ENCODE measurements at places on chromosomes 3 and 15.

- DNase-seq: no peak
Measured at GRCh38 chr15:68852461-68852860, 31.8 kb upstream of the ANP32A start.

GRCh38 chr15:43889042-43889441 lies 62.2 kb downstream of the WDR76 start:
- no peak for DNase-seq

DNA sequence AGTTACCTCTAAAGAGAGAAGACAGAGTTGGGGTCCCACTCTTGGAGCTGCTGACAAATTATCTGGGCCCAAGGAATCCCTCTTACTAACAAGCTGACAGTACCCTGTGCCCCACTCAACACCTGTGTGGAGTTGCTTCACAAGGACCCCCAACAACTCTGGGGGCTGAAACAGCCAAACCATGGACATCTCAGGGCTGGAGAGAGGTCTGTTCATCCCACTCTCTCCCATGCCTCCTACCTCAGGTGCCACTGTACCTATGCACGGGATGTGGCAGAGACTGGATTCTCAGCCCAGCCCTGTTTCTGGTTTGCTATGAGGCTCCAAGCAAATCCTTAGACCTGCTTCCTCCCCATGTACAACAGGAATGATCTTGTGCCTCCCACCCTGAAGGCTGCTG lies 101.7 kb downstream of the ETFA start:
- no peak for DNase-seq

DNA sequence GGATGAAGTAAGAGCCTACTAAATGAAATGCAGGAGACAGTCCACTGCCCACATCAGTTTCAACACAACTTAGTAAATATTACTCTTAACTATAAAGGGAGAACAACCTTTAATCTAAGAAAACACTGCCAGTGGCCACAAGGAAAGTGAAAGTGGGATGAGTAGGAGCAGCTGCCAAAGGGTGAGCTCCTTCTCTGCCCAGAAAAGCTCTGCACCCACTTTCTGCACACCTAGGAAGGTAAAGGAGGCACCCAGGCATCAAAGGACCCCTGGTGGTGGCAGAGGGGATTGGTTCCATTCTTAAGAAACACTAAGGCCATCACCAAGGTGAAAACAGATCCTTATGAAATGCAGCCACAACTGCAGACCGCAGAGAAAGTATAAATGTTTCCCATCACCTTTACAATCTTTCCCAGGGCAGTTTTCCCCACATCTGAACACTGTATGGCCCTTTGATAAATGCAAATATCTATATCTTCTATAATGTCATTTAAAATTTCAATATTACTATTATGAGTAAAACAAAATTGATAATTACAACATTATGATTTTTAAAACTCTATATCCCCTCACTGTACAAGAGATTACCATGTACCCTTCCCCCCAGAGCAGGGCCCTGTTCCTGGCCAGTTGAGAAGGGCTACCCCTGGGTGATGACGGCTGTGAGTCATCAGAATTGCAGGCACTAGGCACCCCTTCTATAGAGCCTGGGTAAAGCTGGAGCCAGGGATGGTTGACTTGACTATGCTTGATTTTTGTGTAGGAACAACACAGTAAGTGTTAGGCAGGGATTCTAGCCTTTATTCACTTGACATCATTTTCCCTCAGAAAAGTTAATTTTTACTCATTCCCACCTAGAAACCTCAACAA lies 92.0 kb downstream of the SNRK start:
- DNase-seq: no peak

- DNase-seq: peak; percentile 24
Measured at GRCh38 chr3:66693461-66694031, 192.7 kb upstream of the LRIG1 start.

DNA sequence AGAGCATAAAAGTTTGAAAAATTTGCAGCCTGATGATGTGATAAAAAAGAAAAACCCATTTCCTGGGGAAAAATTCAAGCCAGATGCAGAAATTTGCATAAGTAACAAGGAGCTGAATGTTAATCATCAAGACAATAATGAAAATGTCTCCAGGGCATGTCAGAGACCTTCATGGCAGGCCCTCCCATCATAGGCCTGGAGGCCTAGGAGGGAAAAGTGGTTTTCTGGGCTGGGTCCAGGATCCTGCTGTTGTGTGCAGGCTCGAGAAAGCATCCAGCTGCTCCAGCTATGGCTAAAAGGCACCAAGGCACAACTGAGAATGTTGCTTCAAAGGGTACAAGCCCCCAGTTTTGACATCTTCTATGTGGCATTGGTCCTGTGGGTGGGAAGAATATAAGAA lies 1014.0 kb downstream of the SI start:
- DNase-seq: no peak

- DNase-seq: no peak
Measured at GRCh38 chr15:90306560-90306959, 41.1 kb downstream of the NGRN start.

GRCh38 chr15:85804481-85805170 lies 9.9 kb upstream of the KLHL25 start:
- DNase-seq: peak; percentile 56

DNA sequence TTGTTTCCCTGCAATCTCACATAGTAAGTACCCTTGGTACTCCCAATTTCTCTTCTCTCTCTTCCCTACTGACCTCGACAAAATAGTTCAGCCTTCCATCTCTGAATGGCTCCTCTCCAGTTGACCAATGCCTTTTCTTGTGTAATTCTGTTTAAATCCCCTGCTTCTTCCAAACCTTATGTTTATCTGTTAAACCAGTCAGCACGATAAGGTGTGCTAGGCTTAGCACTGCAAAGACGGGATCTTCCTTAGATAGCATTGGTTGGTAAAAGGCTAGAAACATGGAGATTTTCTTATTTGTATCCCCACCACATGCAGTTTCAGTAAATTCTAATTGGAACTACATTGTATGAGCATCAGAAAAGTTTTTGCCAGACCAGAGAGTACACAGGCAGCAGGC lies 25.8 kb upstream of the KCNMB3 start:
- no peak for DNase-seq

GRCh38 chr15:88274553-88275460 lies 18.3 kb upstream of the NTRK3 start:
- DNase-seq: no peak

GRCh38 chr3:197289726-197290125 lies 8.7 kb downstream of the DLG1 start:
- no peak for DNase-seq

GRCh38 chr3:155485897-155486296 lies 192.4 kb upstream of the STRIT1 start:
- DNase-seq: no peak

DNA sequence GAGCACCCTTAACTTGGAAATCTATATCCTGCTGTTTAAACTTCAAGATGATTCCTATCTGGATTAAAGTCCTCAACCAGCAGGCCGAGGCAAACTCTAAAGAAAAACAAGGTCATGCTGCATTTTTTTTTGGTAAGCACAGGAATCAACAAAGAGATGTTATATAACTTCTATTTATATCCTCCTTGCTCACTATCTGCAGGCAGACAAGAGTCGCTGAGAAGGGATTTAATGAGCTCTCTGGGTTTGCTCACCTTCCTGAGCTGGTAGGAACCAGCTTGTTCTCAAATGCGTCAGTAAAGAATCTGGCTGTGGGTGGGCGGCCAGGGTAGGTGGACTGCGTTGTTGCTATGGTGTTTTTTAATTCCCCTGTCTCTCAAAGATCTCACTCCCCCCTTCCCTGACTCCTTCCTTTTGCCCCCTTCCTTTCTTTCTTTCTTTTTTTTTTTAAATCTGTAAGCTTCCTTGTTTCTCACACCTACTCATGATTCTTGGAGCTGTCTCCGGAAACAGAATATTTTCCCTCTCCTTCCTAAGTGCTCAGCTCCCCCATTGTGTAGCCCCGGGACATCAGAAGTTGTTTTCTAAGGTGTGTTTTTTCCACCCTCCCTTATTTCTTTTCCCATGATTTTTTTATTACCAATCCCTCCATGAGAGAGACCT lies 228.8 kb upstream of the BHLHE40 start:
- no peak for DNase-seq

- no peak for DNase-seq
Measured at GRCh38 chr3:38958026-38958720, 93.6 kb downstream of the SCN11A start.

- no peak for DNase-seq
Measured at GRCh38 chr3:134567605-134568004, 81.7 kb downstream of the CEP63 start.

All from NCI-H446 treated with DMSO at 0.1 percent for 48 hours (cell line).